Lower leg skin (tissue), 4 donors: ENCODE measurements at places on chromosomes 5 and 9.
A peak's percentile ranks its signal among the peaks of the same experiment; 100 is the strongest.

DNA sequence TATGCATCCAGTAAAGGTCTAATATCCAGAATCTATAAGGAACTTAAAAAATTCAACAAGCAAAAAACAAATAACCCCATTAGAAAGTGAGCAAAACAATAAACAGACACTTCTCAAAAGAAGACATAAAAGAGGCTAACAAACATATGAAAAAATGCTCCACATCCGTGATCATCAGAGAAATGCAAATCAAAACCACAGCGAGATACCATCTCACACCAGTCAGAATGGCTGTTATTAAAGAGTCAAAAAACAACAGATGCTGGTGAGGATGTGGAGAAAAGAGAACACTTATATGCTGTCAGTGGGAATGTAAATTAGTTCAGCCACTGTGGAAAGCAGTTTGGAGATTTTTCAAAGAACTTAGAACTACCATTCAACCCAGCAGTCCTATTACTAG lies 86.1 kb downstream of the WWC1 start:
- no peak for DNase-seq

DNA sequence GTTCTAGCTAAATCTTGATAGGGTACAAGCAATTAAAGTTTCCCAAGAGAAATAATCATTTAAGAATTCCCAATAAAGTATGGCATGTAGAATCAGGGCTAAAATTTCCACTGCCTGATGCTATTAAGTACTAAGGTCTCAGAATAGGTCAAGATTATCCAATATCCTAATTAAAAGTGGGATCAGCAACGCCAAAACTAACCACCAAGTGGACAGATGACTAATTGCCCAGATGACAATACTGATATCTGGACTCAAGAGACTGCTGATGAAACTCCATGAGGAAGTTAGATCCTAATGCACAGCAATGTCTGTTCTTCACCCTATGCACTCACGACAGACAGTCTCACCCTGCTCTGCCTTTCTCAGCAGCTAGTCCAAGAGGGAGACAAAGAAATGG lies 14.3 kb downstream of the DEPDC1B start:
- DNase-seq, result no peak

DNA sequence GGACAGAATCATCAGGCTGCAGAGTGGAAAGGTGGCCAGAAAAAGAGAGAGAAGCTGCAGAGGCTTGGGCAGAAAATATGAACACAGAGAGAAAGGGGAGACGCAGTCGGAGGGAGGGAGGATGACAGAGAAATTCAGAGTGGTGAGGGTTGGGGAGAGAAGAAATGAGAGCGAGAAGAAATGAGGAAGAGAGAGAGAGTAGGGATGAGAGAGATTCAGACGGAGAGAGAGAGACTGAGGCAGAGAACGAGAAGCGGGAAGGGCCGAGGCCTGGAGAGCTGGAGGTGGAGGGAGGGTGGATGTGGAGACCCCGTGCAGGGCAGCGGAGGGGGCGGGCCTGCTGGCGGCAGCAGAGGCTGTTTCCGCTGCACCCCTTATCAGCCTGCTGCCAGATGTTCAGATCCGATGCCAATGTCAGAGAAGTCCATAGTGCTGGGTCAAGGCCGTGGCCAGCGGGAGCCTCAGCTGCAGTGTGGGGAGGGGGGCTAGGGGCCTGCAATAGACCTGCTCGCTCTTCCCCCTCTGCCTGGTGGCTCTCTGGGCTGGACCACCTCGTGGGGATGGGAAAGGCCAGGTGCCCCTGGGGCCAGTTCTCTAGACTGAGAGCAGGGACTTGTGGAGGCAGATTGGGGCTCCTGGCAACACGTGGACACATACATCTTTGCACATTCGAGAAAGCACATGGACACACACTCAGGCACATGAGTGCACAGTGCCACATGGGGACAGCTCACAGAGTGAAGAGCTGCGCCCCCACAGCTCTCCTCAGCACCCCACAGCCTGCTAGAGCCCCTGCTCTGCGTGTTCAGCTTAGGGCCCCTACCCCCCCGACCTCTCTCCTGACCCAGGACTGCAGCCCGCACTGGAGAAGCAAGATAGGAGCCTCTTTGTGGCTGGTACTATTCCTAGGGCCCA lies 4.9 kb upstream of the NR5A1 start:
- DNase-seq, result no peak

- no peak for DNase-seq
Observed at GRCh38 chr5:23208959-23209431, 298.4 kb upstream of the PRDM9 start.

GRCh38 chr5:166046956-166047355 lies 2244.5 kb upstream of the WWC1 start:
- no peak for DNase-seq

DNA sequence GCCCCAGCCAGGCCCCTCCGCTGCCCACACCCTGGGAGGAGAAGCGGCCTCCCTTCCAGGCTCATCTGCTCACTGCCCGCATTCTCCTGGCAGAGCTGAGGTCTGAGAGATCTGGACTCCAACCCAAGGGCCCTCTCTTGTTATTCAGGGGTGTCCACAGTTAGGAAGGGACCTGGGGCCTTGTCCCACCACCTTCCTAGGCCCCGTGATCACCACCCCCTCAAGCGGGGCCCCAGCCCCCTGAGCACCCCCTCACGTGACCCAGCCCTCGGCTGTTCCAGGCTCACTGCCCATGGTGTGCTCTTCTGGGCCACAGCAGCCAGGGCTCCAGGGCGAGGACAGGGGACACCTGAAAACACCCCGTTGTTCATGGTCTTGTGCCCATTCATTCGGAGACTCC lies 48.7 kb downstream of the NEURL1B start:
- DNase-seq, result no peak

DNA sequence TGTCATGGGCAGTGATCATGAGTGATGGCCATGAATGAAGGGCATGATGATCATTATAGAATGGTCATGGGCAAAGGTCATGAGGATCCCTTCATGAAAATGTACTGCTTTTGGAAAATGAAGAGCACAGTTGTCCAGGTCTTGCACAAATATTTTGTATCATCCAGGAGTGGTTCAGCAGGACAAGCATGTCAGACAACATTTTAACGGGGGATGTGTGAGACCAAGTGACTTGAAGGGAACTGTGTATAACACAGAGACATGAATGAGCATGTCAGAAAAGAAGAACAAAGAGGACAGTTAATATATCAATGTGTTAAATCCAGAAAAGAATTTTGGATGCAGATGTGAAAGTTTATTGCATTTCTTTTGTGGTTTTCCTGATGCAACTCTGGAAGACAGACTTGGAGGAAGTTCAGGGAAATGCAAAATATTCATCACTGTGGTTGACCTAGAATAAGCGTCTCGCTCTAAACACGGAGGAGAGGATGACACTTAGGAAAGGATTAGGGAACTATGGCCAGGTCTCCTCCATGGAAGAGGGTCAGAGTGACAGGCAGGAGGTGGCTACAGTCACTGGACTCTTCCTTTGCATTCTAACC lies 116.1 kb upstream of the IRX4 start:
- DNase-seq, result peak; percentile 13

GRCh38 chr9:133682818-133683585 lies 46.8 kb downstream of the DBH start:
- DNase-seq, result no peak

GRCh38 chr9:130672933-130673615 lies 8.7 kb downstream of the PRDM12 start:
- no peak for DNase-seq

DNA sequence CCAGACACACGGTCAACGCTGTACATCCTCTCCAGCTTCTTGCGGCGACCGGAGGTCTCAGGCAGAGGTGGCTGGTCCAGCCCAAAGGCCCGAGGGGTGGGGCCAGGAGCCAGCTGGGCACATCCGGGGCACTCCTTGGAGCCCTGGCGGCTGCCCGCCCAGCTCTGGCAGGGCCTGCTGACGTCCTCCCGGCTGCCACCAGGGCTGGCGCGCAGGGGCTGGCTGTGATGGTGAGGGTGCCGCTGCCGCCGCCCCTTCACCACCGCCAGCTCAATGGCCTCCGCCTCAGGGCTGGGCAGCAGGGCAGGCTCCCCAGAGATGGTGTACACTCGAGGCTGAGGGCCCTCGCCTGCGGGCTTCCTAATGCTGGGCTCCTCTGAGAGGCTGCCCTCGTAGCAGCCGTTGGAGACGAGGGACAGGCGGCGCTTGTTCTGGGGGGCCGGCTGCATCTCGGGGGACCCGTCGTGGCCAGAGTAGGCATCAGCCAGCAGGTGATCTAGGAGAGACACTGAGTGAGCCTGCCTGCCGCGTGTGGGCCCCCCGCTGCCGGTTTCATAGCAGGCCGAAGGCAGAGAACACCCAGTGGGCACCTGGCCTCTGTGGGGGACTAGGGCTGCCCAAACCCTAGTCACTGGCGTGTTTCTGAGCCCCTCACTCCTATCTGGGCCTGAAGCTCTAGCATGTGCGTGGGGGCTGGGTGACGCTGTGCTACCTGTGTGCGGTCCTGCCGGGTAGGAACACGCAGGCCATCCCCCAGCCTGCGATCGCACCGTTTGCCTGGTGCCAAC lies 1.5 kb downstream of the NSMF start:
- no peak for DNase-seq

DNA sequence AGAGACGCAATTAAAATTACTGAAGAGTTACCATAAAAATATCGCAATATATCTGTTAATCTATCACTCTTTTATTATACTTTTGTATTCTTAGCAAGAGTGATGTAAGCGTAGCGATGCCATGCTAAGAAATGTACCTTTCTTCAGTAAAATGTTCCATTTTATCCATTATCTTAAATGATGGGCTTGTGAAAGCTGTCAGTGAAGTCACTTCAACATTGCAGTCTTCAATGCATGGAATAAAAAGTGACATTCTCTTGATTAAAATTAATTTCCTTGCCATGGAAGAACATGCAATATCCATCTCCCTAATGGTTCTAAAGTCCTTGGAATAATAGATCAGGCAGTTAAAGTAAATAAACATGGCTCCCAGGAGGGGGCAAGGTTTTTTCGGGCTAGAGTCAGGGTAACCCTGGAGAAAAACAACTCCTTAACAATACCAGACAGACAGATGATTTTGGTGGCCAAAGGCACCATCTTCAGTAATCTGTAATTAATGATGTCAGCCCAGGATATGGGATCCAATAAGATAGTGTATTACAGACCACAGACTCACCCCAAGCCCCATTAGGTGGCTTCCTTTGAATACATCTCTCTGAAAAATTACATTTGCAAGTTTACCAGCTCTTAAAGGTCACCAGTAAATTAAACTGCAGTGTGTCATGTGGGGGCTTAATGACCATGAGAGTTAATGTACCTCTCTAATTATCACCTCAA lies 677.1 kb downstream of the DTWD2 start:
- DNase-seq, result no peak
